ENCODE measurements at places on chromosomes 6 and 20.

- no peak for DNase-seq
These were observed 3.2 kb downstream of the BACH2 start for GRCh38 chr6:90293319-90293953.

GRCh38 chr6:13531956-13532355 lies 42.4 kb upstream of the SIRT5 start:
- no peak for DNase-seq

GRCh38 chr6:165186041-165186440 lies 123.4 kb downstream of the C6orf118 start:
- DNase-seq, result no peak

DNA sequence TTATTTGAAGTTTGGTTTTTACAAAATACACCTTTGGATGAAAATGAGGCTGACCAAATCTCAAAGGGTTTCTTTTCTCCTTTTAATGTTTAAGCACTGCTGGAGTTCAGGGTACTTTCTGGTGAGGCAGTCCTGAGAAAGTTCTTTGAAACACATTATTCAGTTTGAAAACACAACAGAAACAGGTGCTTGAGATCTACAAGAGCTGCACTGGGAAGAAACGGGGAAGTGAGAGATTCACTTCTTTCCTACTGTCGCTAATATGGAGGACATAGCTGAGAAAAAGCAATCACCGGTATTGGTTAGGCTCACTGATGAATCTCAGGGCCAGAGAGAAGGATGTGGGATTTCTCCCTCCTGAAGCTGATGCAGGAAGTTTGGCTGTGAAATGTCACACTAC lies 22.9 kb upstream of the TMEM170B start:
- DNase-seq, result no peak
